ENCODE measurements at places on chromosomes 1 and 21.

DNA sequence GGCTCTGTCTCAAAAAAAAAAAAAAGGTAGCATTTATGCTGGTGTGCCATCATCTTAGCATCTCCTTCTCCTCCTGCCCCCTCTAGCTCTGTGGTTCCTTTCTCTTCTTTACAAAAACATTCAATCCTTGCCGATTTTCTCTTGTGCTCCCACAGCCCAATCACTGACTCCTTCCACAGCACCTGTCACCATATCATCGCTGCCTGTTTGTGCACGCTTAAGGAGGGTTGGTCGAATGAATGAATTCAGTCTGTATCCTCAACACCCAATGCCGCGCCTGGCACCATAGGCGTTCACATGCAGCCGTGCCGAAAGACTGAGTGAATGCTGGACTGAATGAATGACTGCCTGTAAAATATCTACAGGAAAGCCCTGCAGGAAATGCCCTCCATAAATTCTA is 7.9 kb downstream of the RNU5D-1 start:
- no peak for DNase-seq

- DNase-seq = no peak
Measured at GRCh38 chr1:113226148-113226547, 153.2 kb downstream of the LRIG2 start.

GRCh38 chr21:43602266-43603232 is 56.7 kb downstream of the HSF2BP start:
- DNase-seq = no peak

DNA sequence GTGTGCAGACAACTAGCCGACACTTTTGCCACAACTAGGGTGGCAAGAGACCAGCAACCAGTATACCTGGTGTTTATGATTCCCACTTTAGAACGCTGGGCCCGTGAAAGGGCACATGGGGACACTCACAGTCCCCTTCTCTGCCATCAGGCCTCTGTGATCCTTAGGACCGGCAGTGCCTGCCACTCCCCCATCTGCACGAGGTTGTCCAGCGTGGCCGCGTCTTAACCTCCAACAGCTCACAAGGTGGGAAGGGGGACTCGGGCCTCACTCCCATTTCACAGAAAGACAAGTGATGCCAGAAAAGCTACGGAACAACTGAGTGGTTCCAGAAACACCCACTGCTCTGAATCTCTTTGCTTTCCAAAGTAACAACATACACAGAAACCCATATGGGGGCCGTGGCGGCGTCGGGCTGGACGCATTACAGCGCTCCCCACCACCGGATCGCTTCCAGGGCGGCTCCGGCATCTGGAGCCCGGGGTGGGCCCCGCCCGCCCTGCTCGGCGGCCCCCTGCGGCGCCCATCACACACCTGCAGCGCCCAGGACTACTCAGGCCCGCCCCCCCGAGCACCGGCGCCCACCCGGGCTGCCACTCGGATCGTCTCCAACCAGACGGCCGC is 1.0 kb downstream of the ZNF496 start:
- no peak for DNase-seq

- DNase-seq = no peak
Measured at GRCh38 chr1:228445490-228445842, 28.8 kb upstream of the TRIM17 start.

GRCh38 chr1:58905126-58905490 is 121.3 kb upstream of the JUN start:
- no peak for DNase-seq

GRCh38 chr1:39344394-39345154 is 140.1 kb downstream of the MACF1 start:
- DNase-seq = no peak

DNA sequence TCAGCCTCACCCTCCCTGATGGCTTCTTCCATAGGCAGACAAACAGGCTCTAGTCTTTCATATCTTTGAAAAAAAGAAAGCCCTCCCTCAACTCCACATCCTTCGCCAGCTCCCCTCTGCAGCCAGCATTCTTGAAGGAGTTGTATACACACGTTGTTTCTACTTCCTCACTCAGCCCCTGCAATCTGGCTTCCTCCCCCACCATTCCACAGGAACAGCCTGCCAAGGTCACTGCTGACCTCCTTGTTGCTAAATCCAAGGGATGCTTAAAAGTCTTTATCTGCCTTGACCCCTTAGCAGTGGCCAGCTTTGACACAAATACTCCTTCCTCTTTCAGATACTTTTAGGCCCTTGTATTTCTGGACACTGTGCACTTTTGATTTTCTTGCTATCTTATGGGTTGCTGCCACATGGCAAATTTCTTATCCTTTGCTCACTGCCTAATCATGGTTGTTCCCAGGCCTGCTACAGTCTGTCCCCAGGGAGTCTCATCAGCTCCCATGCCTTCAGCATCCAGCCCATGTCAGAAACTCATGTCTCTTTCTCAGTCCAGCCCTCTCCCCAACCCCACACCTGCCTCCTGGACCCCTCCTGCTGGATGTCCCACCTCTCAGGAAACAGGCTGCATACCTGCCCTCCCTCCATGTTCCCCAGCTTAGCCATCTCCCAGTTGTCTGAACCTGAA is 8.3 kb downstream of the FAM229A start:
- DNase-seq = no peak

DNA sequence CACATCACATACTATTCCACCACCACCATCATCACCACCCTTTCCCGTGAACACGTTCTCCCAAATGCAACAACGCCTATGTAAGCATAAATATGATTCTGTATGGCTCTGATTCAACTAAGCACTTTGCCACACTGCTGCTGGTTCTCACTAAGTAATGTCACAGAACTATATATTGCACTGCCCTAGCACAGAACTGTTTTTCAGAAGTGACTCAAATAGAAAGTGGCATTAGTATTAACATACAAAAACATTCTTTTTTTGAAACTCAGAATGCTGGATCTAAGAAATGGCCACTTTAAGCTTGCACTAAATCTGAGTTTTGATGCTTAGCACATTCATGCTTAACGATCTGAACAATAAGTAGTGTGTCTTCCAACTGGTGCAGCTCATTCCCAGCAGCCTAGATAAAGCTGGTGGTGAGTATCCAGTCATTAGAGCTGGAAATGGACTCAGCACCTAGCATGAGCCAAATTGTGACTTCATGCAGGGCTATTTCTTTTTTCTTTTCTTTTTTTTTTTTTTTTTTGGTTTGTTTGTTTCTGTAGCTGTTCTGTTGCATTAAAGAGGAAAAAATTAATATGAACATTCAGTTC is 46.2 kb upstream of the ZC3H11B start:
- no peak for DNase-seq

GRCh38 chr1:227915564-227916553 is 31.9 kb downstream of the WNT9A start:
- no peak for DNase-seq

DNA sequence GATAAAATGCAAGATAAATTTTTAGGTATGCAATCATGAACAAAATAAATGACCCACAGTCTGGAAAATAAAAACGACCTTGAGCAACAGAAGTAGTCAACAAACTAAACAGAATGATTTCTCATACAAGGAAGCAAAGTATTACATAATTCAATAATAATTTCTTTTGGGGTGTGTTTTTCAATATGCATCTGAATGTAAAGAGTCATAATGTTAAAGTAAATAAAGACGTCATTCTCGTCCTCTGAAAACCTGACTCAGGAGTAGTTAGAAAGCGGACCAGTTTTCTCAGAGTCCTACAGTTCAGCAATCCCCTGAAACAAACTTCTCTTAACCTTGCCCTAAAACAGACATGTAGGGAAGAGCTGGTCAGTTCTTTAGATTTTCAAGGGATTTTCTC is 18.6 kb downstream of the CDC42BPA start:
- no peak for DNase-seq

GRCh38 chr1:179803918-179804317 is 60.8 kb downstream of the FAM163A start:
- DNase-seq = no peak

DNA sequence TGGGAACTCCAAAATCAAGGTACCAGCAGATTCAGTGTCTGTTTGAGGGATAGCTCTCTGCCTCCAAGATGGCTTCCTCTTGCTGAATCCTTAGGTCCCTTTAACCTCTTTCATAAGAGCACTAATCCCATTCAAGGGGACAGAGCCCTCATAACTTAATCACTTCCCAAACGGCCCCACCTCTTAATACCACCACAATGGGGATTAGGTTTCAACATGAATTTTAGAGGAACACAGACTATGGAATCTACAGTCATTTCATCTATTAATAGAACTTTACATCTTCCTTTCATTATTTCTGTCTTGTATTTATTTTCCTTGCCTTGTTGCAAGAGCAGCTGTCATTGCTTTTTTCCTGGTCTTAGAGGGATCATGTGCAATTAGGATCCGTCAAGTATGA is 30.3 kb downstream of the HOOK1 start:
- DNase-seq = no peak

DNA sequence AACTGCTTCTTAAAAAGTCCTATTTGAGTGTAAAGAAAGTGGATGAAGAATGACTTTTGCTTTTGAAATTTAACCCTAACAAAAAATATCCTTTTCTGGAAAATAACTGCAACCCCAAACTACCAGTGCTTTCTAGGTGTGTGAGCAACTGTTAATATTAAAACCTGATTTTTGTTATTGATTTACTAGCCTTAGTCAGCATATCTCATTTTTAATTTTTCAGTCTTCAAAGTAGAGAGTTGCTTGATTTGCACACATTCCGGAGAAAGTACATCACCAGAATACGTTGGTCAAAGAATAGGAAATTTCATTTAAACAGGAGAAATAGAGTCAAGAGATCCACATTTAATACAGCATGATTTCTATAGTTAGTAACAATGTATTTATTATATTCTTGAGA is 141.8 kb upstream of the ADAMTS5 start:
- no peak for DNase-seq

DNA sequence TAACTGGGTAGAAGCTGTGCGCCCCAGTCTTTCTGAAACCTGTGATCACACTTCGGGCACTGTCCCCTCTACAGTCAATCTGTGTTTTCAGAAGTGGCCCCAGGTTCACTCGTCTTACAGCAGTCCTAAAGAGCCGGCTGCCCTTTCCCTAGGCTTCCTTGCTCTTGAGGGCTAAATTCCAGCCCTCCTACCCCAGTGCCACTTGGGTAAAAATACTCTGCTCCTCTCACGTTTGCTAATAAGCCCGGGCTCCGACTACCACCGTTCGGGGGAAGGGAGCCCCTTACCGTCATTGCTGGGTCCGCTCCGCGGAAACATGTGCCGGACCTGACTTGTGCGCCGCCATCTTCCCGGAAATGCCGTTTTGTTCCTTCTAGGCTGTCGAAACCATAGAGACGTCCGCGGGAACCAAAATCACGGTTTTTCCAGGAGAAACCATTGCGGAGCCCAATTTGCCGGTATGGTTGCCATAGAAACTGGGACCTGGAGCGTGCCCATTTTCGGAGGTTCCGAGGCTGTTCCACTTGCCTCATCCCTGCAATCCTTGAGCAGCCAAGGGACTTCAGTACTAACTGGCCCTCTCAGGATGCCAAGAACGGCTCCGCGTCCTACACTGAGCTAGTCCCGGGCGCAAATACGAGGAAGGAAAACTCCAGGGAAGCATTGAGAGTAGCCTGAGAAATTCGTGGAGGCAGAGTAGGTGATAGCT is at the start of gene GPATCH4:
Gene GPATCH4 (minus strand): TSS at position 358 of the 709 bp plus-strand sequence.
- peak; percentile 81 for DNase-seq

- no peak for DNase-seq
Measured at GRCh38 chr21:35796844-35797243, 263.5 kb downstream of the SETD4 start.

GRCh38 chr21:44926331-44927101 is 5.8 kb upstream of the ITGB2 start:
- DNase-seq = no peak

DNA sequence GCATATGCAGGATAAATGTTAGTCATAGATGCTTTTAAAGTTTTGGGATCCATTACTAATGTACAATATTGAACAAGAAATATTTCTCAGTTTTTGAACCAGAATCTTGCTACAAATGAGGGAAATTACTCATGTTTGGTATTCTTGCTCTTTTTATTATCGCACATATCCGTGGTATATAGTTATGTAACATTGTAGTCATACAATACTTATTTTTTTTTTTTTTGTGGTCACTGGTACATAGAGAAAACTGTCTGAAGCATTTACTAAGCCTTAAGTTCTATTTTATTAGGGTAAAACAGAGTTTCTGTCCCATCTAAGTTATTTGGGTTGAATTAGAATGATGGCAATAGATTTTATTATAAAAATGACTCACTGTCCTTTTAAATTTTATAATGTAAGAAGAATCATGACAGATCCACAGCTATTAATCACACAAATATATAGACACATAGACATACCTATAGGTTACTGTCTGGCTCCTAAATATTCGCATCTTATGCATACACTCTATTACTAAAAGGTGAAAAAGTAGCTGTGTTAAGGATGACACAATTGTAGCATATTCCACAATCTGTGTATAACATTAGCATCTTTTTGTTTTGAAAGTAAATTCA is 18.0 kb upstream of the PRKAA2 start:
- no peak for DNase-seq

DNA sequence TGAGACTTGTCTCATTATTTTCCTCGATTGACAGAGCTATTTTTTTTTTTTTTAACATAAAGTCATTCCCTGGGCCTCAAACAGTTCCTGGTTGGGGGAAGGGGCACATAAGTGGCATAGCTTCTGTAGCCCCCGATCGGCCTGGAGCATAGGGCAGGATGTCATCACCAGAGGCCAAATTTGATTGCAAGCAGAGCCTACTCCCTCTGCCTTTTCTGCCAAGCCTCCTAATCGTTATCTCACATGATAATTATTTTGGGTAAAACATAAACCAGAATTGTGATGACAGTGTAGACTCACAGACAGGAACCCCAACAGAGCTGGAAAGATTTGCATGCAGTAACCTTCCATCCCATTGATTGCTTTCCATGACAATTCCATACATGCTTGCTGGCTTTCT is 404.8 kb downstream of the PCP4 start:
- no peak for DNase-seq

DNA sequence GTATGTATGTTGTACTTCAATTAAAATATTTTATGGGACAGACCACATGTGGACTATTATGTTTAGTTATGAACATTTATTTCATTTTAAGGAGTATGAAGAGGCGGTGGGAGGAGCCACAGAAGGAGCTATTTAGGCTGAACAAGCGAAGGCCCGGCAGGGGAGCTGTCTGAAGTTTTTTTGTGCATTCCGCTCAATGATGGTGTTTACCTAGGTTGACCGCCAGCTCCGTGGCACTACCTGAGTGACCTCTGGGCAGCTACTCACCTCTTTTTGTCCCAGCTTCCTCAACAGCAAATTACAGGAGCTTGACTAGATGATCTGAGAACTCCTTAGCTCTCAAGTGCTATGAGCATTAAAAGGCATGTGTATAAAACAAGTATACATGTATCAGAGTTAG is 32.7 kb upstream of the C1orf198 start:
- DNase-seq = no peak

Data from WTC11 (cell line).